ENCODE measurements at places on chromosomes 12 and 14.

- no peak for DNase-seq
Observed at GRCh38 chr12:96219700-96220206, 25.6 kb downstream of the ELK3 start.

- DNase-seq, result no peak
Observed at GRCh38 chr14:71194251-71194650, 287.0 kb downstream of the PCNX1 start.

DNA sequence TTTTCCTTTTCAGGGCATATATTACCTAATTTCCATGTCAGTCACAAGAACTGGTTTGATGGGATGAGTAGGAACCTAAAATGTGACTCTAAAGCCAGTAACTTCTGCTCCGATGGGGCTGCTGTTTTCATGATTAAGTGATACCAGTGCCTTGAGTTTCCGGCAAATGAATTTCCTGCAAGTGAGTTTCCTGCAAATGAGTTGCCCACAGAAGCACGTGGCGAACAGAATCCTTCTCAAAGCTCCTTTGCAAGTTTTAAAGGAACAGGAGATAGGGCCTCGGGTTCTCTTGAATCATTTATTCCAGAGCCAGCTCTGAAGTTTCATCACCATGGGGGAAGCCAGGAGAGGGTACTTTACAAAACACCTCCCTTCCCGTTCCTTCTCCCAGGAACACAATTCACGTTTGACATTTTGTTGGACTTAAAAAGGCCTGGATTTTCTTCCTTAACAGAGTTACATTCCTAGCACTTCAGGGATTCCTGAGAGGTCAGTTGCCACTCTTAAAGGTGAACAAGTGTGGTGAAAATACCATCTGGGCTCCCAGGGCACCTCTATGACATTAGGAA lies 2.2 kb upstream of the PPTC7 start:
- peak; percentile 63 for DNase-seq

- no peak for DNase-seq
Observed at GRCh38 chr14:64875350-64875749, 4.4 kb downstream of the SPTB start.
